Caco-2 (cell line): ENCODE measurements at places on chromosomes 3 and 15.

GRCh38 chr3:122006267-122006666, 15.8 kb downstream of the ILDR1 start:
- no peak for DNase-seq

- DNase-seq, result no peak
Measured at GRCh38 chr3:158102242-158103080, 3.8 kb downstream of the SHOX2 start.

DNA sequence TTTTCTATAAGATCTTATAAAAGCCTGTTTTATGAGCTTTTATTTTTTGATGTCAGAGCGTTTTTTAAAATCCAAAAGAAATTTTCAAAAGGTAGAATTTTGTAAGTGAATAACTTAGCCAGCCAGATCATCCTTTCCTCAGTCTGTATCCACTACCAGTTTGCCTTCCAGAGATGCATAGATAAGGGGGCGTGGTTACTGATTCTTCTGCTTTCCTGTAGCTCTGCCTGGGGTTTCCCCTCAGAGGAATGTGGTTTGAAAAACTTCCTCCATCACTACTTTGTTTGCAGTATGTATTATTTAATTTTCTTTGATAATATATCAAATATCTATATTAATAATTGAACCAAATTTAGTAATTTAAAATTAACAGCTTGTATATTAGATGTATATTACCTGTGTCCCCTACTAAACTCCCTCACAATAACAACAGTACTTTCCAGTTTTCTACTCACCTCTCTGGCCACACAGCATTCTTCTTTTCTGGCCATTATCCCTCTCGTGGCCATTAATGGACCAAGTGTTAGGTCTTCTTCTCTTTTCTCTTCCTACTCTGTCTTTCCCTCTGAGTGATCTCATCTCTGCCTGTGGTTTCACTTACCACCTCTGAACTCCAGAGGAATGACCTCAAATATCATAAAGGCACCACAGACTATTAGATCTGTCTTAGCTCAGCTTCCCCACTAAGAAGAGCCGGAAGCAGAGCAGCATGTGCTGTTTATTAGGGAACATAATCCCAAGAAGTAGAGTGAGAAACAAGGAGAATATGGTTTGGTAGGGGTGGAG, 239.7 kb downstream of the UBE2E2 start:
- DNase-seq, result no peak

DNA sequence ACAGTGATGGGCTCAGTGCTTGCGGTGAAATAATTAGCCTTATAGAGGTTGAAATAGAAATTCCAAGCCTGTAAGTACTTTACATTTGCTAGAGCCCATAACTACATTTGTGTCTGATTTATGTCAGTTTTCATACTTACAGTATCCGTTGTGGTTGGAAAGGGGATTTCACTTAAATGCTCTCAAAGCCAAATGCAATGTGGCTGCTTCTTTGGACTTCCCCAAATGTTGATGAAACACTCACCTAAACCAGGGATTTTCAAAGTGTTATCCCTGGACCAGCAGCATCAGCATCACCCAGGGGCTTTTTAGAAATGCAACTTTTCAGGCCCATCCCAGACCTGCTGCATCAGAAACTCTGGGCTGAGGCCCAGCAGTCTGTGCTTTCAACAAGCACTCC, 378.7 kb downstream of the MCTP2 start:
- no peak for DNase-seq

DNA sequence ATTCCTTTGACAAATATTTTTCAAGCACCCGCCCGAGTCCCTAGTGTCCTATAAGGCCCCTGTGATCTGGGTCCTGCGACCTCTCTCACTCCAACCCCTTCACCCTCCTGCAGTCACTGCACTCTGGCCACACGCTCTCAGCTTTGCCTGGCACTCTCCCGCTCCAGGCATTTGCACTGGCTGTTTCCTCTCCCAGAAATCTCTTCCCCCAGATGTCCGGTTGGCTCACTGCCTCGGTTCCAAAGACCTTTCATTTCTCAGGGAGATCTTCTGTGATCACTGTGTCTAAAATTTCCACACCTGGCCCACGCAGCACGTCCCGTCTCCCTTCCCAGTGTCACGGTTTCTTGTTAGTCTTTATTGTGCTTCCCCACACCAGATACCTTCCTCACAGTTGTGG, 97.4 kb downstream of the WNT7A start:
- DNase-seq, result no peak

DNA sequence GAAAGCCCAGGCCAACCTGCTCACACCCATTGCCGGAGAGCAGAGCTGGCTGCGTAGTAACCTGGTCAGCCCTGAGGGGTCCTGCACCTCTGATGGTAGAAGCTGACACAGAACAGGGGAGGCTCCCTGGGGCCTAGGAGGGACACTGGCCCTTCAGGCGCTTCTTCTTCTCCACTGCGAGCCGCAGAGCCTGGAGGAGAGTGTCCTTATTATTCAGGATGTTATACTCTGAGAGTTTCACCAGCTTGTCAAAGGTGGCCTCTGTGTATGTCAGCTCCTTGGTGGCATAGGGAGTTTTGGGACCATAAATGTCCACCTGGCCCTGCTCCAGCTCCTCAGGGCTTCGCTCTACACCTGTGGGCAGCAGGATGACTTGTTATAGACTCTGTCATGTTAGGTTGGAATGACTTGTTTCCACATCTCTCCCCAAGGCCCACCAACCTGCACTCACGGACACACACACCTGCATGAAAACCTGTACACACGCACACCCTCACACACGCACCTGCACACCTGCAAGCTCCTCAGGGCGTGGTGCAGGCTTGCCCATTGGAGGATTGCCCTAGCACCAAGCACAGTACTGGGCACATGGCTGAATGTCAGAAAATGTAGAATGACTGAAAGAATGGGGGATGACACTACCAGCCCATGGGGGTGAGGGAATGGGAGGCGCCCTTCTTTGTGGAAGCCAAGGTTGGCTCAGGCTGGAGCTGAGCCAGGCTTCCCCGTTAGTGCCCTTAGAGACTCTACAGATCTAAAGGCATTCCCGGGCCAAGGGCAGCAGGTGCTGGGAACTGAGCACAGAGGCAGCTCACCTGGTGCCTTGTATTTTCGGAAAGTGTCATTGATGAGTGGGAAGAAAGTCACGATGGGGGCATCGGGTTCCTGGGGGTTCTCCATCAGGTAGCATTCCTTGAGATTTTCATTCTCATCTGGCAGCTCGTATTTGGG, 11.5 kb upstream of the EHD4 start:
- DNase-seq, result no peak

DNA sequence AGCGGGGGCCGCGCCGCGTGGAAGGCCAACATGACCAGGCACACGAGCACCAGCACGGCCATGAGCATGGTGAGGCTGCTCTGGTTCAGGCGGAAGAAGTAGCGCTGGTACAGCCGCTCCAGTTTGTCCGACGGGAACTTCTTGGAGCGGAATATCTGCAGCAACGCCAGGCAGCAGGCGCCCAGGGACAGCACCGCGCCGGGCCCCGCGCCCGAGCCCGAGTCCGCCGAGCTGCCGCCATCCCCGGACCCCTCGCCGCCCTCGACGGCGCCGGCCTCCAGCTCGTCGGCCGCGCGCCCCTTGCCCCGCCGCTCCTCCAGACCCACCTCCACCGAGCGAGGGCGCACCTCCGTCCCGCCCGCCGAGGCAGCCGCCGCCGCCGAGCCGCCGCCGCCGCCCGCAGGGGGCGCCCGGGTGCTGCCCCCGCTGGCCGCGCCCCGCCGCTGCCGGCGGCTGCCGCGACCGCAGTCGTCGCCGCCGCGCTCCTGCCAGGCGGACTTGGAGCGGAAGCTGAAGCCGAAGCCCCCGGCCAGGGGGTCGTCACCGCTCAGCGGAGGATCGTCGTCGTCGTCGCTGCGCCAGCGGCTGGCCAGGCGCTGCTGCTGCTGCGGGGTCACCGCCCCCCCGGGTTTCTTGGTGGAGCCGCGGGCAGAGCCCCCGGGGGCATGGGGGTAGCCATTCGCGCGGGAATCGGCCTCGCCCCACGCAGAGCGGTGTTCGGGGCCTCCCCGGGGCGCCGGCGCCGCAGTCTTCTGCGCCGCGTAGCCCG, 957 bp downstream of the ADCY5 start:
- DNase-seq, result peak; percentile 65

DNA sequence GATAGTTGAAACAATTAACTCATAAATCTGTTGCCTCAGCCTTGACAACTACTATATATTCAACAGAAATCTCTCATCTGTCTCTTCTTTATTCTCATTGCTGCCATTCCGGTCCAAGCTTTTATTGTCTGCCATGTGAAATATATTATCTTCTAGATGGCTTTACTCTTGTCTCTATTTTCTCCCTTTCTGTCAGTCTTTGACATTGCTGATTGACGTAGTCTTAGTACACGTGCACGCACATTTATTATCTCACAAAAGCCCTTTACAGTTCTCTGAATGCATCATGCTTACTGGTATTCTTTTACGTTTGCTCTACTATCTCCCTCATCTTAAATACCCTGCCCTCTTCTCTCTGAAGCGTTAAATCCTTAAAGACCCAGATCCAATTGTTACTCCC, 5.6 kb downstream of the PDIA3 start:
- no peak for DNase-seq

- DNase-seq, result no peak
Measured at GRCh38 chr3:126889276-126890201, 93.4 kb upstream of the PLXNA1 start.

DNA sequence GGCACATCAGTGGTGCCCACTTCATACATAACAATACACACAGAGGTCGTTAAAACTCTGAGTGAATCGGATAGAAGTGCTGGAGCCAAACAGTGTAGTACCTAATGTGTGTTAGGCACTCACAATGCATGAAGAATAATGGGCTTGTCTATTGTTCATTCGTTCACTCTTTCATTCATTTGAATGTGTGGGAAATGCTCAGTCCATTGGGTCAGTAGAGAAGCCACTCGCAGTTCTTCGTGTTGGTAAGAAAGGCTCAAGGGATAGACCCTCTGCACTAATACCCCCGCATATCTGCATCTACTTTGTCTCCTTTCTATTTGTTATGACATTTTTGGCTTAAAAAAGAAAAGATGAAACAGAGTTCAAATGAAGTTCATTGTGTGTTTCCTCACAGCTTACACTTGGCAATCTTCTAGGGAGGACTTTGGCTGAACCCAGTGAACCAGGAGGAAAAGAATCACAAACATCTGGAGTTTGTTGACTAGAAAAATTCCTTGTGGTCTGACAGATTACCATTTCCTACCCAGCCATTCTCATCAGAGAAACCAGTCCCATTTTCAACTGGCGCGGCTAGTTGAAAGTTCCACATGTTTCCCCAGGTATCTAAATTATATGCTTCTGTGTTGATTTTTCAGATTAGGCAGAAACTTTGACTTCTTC, 32.8 kb upstream of the MFSD1 start:
- peak; percentile 71 for DNase-seq

GRCh38 chr3:152021951-152022461, 148.6 kb downstream of the SUCNR1 start:
- DNase-seq, result no peak

DNA sequence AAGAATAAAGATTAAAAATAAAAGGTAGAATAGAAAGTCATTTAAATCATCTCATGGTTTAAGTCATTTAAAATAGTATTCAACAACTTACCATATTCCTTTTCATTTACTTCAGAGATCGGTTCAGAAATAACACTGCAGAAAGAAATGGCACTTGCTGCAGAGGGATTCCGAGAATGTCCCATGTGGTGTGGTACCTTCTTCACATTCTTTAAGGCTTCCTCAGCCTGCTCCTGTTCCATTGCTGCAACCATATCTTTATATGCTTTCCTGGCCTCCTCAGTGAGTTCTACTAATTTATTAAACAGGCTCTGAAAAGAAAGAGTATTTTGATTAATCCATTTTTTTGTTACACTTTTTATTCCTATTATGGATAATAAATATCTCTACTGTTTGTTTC, 32.6 kb upstream of the SHC4 start:
- no peak for DNase-seq

DNA sequence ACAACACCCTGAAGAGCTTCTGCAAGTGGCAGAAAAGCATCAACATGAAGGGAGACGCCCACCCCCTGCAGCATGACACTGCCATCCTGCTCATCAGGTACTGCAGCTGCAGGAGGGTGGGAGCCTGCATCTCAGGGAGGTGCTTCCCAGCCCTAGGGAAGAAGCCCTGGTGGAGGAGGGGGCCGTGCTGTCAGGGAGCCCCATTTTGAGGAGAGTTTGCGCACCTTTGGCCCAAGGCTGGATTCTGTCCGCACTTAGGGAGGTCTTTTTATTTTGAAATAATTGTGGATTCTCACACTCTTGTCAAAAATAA, 42.1 kb downstream of the SAXO2 start:
- no peak for DNase-seq

DNA sequence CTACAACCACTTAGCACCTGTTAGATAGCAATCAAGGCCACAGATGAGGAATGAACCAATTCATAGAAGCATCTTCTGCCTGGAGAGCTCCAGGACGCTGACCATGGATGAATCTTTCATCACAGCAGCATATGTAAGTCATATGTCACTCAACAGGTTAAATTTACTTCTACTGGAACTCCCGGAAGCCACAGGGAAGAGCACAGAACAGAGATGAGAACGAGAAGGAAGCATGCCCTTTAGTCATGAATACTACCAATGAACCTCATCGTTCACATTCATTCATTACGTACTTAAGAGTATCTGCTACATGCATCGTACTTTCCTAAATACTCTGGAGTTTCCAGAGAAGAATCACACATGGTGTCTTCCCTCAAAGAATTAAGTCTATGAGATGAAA, 192.8 kb downstream of the STT3B start:
- DNase-seq, result no peak

- DNase-seq, result no peak
Measured at GRCh38 chr3:141529717-141530414, 43.0 kb downstream of the RASA2 start.

DNA sequence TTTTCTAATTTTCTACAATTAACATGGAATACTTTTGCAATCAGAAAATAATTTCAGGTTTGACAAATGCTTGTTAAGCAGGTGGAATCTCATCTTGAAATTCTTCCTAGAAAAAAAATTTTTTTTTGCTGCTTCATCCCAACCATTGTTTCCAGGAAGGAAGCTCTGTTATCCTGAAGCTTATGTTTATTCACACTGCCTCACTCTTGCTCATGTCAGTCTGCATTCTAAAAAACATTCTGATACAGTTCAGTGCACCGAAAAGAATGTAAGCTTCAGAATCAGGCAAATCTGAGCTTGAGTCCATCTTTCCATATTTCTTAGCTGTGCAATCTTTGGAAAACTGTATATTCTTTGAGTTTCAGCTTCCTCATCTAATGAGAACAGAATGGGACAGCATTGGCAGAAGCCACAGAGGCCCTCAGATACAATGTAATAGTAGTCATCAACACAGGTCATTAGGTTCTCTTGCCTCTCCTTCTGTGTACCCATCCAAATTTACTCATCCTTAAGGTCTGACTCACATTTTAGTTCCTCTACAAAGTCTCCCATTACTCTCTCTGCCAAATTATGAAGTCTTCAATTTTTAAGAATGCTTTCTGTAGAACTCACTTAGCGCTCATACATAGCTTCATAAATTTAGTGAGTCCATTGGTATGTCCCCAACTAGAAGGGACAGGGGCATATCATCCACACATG, 881.8 kb upstream of the NR2F2 start:
- DNase-seq, result no peak

DNA sequence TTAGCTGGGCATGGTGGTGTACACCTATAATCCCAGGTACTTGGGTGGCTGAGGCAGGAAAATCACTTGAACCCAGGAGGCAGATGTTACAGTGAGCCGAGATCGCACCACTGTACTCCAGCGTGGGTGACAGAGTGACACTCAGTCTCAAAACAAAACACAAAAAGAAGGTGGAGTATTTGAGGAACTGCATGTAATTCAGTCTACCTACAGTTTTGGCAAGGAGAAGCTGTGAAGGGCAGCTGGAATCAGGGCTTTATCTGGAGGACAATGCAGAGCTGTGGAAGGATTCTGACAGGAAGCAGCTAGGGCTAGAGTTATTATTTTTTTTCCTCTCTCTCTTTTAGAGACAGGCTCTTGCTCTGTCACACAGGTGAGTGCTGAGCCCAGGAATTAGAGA, 6.8 kb downstream of the H1-8 start:
- no peak for DNase-seq

- no peak for DNase-seq
Measured at GRCh38 chr15:86852741-86853140, 773.1 kb downstream of the AGBL1 start.
